NCI-H1436 (cell line): ENCODE measurements at places on chromosomes 7 and 10.
A peak's percentile ranks its signal among the peaks of the same experiment; 100 is the strongest.

GRCh38 chr10:109259293-109259692 is 664.0 kb downstream of the XPNPEP1 start:
- DNase-seq, result no peak

DNA sequence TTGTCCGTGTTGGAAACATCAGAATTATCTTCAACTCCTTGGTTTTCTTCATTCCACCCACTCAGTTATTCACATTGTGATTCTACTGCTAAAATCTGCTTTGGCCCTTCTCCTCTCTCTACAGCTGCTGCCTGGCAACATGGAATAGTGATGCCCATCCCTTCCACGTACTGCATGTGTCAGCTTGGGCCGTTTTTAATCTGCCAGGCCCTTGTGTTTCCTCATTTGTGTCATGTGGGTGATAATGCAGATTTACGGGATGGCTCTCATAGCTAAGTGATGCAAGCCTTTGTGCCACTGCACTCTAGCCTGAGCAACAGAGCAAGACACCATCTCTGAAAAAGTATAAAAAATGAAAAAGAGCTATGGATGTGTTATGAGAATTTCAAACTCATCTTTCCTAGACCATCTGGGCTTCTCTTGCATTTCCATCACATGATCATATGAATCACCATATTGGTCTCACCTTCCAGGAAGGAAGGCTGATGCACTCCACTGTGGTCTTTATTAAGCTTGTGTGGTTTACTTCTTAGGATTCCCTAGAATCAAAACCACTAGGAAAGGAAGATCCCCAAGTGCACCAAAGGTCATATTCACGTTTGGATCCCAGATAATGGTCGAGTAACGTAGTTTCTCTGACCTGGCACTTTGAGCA is 20.6 kb upstream of the CELF2 start:
- no peak for DNase-seq

DNA sequence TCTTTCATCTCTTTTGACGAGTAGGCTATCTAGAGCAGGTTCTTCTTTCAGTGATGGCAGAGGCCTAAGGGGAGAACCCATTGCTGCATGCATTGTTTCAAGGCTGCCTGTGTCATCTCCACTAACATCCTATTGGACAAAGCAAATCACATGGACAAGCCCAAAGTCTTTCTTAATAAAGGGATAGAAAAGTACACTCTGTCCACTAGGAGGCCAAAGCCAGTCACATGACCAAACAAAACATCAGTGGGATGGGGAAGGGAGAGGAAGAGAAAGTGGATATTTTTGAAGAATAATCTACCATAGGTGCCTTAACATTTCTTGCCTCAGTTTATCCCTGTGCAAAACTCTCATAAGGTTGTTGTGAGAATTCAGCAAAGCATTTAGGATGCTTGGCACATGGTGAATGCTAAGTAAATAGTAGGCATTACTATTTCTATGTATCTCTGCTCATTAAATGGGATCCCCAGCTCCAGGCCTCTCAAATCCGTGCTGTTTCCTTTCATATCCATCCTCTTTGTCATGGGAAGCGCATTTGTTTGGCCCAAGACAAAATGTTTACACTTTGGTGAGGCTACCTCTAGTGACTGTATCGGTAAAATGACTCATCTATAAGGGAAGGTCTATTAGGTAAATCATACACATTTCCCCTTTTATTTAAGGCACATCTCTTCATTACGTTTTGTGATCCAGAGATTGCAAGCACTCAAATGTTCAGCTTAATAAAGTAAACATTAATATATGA is 16.7 kb upstream of the CADPS2 start:
- DNase-seq, result no peak

DNA sequence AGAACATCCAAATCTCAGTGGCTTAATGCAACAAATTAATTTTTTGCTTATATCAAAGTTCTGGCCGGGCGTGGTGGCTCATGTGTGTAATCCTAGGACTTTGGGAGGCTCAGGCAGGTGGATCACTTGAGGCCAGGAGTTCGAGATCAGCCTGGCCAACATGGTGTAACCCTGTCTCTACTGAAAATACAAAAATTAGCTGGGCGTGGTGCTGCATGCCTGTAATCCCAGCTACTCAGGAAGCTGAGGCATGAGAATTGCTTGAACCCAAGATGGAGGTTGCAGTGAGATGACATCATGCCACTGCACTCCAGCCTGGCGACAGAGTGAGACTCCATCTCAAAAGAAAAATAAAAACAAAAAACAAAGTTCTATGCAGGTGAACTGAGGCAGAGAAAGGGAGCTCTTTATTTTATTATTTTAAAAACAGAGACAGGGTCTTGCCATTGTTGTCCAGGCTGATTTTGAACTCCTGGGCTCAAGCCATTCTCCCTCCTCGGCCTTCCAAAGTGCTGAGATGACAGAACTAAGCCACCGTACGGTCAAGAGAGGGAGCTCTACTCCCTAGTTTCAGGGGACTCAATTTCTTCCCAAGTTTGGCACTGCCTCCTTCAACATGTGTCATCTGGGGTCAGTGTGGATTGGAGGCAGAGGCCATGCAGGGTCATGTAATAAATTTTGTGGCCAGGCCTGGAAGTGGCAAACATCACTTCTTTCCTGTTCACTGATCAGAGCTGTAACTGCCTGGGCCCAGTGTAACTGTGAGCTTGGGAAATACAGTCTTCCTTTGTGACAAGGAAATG is 2.4 kb downstream of the ADCK2 start:
- no peak for DNase-seq

DNA sequence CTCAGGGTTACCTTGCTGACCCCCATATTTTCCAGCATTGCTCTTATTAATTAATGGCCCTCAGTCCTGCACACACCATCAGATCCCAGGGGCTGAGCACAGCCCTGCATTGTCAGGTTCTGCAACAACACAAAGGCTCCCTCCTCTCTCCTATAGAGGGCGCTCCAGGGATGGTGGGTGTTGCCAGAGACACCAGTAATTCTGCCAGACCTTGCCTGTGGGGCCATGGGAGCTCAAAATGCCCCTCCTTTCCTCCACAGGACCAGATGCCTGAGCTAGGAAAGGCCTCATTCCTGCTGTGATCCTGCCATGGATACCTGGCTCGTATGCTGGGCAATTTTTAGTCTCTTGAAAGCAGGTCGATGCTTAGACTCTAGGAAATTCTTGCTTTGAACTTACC is 42.8 kb upstream of the PRSS58 start:
- DNase-seq, result no peak

GRCh38 chr7:5709347-5709950 is 72.0 kb downstream of the RNF216 start:
- DNase-seq, result no peak

DNA sequence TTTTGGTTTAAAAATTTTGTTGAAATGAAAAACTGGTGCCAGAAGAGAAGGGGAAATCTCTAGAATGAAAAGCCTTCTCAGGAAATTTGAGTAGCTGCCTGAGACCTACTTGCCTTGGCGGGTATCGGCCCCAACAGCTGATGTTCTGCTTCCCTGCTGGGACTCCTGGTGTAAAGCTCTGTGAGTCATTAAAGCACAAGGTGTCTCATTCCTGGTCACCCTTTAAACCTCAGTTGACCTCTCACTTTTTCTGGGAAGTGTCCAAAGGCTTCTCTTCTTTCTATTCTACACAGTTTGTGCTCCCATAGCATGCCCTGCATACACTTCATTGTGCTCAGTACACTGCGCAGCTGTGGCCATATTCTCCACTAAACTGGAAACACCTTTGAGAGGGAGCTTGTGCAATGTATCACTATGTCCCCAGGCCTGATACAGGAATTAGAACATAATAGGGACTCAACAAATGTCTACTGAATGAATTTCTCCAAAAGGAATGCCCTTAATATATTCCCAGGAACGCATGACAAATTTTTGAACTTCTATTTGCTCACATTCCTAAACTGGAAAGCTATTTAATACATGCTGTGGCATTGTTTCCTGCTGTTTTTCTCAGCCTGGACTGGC is 303.9 kb downstream of the SDHAF3 start:
- DNase-seq, result no peak

GRCh38 chr10:43775384-43775783 is 126.7 kb upstream of the ZNF32 start:
- DNase-seq, result no peak

- no peak for DNase-seq
These were observed 41.9 kb downstream of the RNLS start for GRCh38 chr10:88541116-88541626.

- DNase-seq, result no peak
These were observed 27.6 kb upstream of the PIK3AP1 start for GRCh38 chr10:96747734-96748550.

DNA sequence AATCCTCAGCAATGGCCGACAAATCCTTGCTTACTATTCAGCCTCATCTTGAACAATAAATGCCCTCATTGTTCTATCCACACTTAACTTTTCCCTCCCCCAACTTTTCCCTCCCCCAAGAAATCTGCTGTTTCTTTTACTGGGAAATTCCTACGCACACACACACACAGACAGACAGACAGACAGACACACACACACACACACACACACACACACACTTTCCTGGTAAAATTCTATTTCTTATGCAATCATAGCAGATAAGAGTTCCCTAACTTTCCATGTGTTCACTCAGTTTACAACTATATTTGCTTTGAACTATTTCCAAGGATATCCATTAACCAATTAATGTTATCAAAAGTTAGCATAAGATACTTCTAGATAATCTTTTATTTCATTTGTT is 52.9 kb downstream of the RELN start:
- DNase-seq, result no peak

DNA sequence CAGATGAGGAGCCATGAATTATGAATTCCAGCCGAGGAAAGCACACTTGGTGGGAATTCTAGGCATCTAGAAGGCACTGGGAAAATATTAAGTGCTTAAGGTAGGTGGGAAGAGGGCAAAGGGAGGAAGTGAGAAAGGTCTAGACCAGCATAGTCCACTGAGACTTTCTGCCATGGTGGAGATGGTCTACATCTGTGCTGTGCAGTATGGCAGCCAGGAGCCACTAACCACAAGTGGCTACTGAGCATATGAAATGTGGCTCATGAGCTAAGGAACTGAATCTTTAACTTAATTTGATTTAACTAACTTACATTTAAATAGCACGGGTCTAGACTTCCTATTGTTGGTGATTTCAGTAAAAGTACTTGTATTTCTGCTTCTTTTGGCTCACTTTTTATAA is 82.5 kb upstream of the SEM1 start:
- DNase-seq, result no peak

DNA sequence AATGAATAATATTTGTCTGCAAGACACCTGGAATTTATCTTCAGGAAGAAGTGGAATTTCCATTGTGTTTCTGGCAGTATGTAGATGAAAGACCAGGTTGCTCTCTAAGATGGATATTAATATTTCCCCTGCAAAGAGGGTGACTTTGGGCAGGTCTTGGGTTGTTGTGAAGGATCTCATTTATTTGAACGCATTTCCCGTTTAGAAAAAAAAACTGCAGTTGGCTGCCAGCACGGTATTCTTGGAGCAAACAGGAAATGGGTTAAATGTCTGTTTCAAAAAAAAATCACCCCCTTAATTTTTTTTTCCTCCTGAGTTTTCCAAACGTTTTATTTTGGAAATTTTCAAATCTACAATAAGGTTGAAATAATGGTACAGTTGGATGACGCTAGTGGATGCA is 11.5 kb downstream of the EIF4H start:
- DNase-seq, result no peak

DNA sequence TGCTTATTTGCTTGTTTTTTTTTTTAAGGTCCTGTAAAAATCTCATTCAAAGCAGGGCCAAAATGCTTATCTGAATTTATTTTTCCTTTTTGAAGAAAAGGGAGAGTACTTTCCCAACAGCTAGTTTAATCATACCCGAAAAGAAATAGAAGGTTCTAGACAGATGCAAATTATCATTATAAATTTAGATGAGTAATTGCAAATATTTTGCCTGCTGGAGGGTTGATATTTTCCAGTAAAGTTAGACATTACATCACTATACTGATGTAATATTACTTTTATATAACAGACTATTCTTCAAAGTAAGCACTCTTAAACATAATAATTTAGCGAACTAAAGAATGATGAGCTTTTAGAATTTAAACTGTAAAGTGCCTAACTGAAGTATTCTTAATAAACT is 14.1 kb upstream of the CFAP69 start:
- no peak for DNase-seq

- DNase-seq, result no peak
These were observed 49.6 kb upstream of the SORCS3 start for GRCh38 chr10:104591441-104591840.

GRCh38 chr10:12027539-12027938 is 15.1 kb downstream of the UPF2 start:
- DNase-seq, result no peak

DNA sequence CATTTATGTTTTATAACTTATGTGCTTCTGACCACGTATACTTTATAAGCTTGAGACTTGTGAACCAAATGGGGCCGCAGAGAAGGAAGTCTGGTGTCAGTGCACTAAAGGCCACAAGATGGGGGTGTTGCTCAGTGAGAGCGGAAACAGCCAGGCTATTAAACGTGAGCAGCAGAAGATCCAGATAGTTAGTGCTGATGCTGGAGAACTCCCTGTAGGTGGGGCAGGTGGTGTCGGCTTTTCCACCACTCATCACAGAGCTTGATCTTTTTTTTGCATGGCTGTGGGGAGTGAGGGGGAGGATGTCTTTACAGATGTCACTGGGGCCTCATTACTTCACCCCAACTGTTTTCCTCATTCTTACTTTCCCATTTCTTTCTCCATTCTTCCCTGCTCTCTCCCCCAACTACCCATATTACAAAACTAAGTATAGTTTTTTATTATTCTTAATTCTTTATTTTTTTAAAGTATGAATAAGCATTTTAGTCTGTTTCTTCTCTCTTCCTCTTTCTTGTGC is 34.7 kb downstream of the ACADSB start:
- DNase-seq, result peak; percentile 88

DNA sequence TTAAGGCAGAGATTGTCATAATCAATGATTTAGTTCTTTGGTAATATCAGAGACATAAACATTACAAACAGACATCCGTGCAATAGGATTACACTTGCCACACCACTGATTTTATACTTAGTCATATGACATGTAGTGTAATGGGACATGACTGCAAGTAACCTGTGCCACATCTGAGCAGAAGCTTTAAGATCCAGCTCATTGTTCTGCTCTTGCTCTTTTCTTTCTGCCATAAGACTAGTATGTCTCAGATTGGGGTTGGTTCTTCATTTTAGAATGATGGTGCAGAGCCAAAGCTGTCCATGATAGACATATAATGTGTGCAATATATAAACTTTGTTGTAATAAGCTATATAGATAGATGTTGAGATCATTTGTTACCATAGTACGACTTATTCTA is 119.7 kb upstream of the SEMA3A start:
- no peak for DNase-seq
